ENCODE measurements at places on chromosomes 4 and X. TPM values are rescaled to one million over a fixed set of nuclear protein-coding genes. Genes with fewer than 3 reads are reported as not detected.
A peak's percentile ranks its signal among the peaks of the same experiment; 100 is the strongest.

MYOZ2 gene
- not detected for total RNA-seq

MMRN1 gene
- not detected for total RNA-seq

- DNase-seq = no peak
Measured at GRCh38 chr4:186826006-186826405, 102.3 kb upstream of the FAT1 start.

- no peak for DNase-seq
Measured at GRCh38 chrX:29952016-29952415, 263.3 kb upstream of the MAGEB2 start.

DNA sequence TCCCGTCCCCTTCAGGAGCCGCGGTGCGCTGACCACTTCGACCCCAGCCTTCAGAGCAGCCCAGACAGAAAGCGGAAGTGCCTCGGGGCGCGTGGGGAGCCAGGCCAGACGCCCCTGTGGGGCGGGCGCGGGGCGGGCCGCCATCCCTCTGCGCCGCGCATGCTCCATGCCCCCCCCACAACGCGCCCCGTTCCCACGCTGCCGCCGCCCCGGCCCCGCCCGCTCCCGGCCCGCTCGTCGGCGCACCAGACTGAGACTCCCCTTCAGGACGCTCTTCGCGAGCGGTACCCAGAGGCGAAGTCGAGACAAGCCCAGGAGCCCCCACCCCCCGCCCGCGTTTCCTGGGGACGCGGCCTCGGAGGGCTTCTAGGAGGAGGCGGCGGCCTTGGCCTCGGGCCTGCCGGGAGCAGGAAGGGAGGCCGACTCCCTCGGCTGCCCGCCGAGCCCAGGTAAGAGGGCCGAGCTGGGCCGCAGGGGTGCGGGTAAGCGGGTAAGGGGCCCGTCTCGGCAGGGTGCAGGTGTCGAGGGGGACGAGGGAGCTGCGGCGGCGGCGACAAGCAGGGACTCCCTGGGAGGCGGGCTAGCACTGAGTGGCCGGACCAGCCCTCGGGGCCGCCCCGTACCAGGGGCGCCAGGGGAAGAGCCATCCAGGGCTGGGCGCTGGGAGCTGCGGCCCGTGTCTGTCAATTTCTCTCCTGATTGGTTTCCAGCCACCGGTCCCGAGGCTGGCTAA, at the start of gene ZFP92:
ZFP92 (plus strand) TSS at position 218 of the 733 bp plus-strand sequence. CDS start 6,851 bp downstream, outside the sequence.
- peak; percentile 19 for DNase-seq

DNA sequence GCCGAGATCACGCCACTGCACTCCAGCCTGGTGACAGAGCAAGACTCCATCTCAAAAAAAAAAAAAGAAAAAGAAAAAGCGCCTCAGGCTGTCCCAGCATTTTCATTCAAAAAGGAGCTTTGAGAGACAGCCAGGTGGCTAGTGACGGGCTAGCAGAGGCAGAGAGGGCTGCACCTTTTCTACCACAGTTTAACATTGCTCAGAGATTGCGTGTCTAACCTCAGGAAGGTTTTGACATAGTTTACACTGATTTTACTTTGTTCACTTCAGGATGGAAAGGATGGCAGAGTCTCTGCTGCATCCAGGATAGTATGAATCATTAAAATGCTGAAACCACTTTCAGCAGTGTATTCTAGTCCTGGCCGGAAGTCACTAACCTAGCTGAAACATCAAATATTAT, 28.1 kb downstream of the ZFP42 start:
- DNase-seq = peak; percentile 51

DNA sequence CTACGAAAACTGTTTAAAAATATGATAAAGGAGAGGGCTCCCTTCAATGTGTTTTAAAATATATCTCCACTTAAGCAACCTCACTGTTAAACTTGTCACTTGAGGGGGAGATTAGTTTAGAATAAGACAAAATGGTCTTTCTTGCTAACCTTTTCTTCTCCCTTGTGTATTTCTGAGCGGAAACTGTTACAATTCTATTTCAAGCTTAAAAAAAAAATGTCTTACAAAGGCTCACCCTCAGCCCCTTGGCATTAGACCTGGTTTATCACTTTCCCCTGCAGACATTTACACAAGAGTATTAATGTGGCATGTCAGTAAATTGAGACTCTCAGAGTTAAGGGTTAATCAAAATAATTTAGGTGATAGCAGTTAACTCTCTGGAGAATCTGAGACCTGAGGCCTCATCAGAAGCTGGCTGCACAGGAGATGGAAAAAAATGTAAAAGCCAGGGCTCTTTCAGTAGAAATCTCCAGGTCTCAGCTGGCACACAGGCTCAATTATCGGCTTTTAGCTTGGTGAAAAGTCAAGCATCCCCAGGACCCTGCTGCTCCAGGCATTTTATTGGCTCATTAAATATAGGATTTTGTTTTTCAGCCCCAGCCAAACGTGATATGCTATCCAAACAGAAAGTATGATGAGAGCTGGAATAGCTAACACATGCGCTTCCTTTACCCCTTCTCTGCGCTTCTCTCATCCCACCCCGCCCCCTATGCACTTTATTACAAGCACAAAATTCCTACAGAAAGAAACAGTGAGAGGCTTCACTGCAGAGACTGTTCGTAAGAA, 130.5 kb downstream of the PPA2 start:
- DNase-seq = no peak
